Mesothelial cell of epicardium (in vitro differentiated cells): ENCODE measurements at places on chromosomes 1 and 21. TPM values are rescaled to one million over a fixed set of nuclear protein-coding genes. Genes with fewer than 3 reads are reported as not detected.

DNA sequence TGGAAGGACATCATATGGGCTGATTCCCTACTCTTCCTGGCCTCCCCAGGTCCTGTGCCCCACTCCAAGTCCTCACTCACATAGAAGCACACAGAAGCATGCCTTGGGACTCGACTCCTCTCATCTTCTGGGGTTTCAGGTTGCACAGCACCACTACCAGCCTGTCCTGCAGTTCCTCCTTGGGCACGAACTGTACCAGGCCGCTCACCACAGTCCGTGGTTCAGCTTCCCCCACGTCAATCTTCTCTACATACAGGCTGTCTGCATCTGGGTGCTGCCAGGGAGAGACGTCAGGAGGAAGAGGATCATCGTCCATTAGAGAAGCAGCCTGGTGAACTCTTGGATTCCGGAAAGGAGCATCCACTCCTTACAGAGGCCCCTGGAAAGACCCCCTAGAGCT, 37.2 kb downstream of the YARS1 start:
- DNase-seq = no peak

GRCh38 chr1:160205242-160206035, at the start of gene PEA15:
TSS of gene PEA15 (plus strand) at chr1:160205384. CDS start at chr1:160211545, 6,161 bp downstream.
- peak; percentile 73 for DNase-seq

GRCh38 chr1:204584699-204585372, 68.6 kb downstream of the MDM4 start:
- DNase-seq = no peak

The IFI44 gene
- 77.1 to 94.3 TPM (median 81.4 TPM) in 3 replicates for total RNA-seq

DNA sequence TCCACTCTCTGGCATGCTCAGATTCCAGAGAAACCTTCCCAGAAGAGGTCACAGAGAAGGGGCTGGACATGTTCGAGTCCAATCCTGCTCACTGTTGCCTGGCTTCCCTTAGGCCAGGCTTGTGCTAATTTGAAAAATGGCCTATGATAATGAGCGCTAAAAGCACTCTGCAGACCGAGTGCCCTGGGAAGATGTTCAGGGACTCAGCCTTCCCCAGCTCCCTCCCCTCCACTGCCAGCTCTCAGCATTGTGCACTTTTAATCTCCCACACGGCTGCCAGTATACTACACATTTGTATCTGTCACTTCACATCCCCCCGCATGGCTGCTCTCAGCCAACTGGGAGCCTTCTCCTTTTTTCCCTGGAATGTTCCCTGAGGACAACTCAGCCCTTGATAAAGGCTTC, 24.1 kb downstream of the FAM163A start:
- DNase-seq = no peak

The NPHS2 gene
- total RNA-seq = not detected in 3 replicates

DNA sequence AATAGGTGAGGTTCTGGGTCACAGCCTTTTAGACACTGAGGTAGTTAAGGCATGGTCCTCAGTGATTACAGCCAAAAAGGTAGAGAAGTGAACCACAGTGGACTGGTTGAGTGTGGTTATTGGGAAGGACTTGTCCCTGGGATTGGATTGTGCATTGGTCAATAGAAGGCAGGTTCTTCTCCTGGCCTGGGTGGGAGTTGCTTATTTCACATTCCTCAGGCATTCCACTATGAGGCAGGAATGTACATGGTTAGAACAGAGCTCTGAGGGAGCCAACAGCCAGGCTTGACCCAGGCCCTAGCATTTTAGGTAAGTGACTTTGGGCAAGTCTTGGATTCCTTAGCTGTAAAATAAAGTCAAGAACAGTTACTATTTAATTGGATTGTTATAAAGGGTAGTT, 97.9 kb upstream of the MARK1 start:
- no peak for DNase-seq

DNA sequence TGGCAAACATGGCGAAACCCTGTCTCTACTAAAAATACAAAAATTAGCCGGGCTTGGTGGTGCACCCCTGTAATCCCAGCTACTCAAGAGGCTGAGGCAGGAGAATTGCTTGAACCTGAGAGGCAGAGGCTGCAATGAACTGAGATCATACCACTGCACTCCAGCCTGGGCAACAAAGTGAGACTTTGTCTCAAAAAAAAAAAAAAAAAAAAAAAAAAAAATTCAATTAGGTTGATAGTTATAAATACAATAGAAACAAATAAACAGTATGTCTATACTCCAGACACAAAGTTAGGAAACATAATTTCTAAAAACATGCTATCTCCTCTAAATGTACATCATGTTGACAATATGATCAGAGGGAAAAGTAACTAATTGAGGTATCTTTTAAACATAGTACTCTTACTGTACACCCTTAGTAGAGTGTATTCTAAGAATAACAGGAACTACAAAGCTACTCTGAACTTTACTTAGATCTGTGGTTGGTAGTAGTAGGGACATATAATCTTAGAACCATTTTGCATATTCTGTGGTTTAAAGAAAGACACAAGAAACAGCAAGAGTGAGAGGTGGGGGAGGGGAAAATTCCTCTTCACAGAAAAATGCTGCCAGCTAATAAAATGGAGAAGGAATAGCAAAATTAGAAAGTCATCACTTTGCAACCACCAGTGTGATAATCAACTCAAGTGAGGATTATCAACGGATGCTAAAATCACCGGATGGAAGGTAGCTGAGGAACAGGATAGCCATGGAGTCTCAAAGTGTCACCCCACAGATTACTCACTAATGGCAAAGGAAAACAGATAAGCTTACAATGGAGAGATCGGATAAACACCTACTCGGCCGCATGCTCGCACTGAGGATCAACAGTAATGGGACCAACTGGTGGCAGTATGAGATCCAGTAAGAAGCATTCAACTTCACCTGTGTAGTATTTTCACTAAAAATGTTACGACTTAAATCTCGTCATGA, 35.0 kb downstream of the MTOR start:
- DNase-seq = no peak

DNA sequence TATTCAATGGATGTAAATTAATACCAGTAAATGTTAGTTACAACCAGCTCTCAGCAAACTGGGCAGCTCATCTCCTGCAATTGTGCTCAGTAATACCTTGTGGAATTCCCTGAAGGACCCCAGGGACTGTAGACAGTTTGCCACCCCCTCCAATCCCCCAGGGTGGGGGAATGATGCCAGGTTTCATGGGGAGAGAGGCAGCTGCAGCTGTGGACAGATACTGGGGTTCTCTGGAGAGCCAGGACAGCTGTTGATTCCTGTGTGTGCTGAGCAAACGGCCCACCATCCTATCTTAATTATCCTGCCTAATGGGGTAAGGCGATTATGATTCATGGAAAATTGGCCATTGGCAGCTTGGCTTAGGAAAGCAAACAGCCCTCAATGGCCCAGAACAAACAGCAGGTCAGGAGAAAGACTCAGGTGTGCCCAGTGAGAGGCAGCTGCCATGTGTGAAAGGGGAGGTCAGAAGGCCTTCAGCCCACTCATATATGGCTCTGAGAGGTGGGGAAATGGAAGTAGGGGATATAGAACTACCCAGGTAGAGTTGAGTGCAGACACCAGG, 148.9 kb upstream of the CTTNBP2NL start:
- DNase-seq = no peak

GRCh38 chr1:54296666-54297065, 96.7 kb downstream of the MRPL37 start:
- no peak for DNase-seq

The CYP4A22 gene
- total RNA-seq = not detected in 3 replicates

DNA sequence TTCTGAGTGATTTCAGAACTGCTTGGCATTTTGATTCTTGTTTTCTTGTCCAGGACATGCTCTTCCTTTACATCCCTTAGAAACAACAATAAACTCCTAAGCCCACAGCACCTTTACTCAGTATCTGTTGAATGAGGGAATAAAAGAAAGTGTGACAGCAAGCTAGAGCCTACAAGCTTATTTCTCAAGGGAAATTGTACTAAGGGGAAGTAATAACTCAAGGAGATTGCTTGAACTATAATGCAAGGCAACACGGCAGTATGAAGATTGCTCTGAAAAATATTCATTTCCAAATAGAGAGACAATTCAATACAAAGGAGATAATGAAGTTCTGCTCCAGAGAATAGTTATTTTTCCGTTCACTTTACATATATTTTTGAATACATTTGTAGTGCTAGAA, 6.5 kb downstream of the OR6P1 start:
- DNase-seq = no peak
